Effector memory CD4-positive, alpha-beta T cell (primary cell): ENCODE measurements at places on chromosomes 16 and 17.

GRCh38 chr16:49590166-49590871 is 216.7 kb downstream of the C16orf78 start:
- no peak for DNase-seq

GRCh38 chr17:43434902-43435319 is 36.1 kb downstream of the ARL4D start:
- no peak for DNase-seq

DNA sequence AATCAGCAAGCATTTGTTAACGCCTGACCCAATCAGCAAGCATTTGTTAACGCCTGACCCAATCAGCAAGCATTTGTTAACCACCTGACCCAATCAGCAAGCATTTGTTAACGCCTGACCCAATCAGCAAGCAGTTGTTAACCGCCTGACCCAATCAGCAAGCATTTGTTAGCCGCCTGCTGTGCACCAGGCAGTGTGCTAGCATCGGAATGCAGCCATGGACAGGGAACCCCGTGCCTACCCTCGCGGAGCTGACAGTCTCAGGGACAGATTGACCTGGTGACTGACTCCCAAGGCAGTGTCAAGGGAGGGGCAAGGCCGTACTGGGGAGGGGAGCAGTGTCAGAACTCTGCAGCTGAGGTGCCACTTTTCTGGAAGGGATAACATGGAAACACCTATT is 66.9 kb downstream of the ABR start:
- DNase-seq, result no peak

DNA sequence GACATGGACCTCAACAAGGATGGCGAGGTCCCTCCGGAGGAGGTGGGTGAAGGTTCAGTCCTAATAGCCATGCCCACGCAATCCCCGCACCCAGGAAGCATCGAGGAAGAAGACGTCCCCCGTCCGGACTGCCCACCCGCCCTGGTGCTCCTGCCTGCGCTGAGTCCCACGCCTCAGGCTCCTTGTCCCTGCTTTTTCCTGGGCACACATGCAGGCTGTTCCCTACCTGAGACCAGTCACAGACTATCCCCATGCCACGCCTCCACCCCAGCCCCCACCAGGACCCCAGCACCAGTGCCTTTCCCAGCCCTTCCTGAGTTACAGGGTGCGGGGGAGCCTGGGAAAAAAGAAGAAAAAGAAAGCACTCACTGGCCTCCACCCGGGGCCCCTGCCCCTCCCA is 9.0 kb downstream of the FKBP10 start:
- no peak for DNase-seq

DNA sequence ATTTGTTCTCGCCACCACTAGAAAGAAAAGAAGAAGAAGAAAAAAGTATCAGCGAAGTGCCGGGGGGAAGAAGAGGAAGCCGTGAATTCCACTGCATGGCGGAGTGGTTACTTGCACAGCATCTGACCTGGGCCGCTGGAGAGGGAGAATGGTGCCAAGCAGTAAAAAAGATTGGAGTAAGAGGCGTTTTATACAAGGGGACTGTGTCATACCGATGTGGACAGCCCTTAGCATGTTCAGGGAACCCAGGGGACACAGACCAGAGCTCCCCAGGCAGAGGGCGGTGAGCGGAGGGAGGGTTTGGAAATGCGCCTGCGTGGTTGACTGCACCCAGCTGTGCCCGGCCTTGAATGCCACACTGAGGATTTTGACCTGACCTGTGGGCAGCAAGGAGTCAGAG is 52.8 kb downstream of the PLXDC1 start:
- no peak for DNase-seq

GRCh38 chr17:82230609-82231311 is 1.9 kb downstream of the SLC16A3 start:
- peak; percentile 60 for DNase-seq

DNA sequence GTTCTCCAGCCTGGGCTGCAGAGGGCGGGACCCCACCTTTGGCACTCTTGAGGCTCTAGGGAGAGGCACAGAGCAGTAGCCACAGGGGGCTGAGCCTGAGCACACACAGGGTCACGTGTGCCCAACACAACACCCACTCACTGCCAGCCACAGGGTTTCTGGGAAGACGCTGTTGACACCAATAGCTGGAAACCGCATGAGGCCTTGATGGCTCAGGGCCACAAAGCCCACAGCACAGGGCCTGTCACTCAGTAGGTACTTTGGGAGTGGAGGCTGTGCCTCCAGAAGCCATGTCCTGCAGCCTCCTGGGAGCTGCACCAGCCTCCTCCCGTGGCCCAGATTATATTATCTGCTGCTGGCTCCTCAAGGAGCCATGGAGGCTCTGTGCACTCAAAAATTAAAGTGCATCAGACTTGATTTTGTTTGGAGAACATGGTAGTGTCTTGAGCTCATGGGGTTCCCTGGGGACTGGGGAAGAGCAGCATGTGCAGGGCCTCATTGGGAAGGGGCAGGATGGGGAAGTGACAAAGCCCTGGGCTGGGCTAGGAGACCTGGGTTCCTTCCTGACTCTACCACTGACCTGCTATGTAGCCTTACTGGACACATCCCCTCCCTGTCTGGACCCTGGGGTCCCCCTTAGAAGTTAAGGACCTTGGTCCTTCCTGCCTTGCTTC is 12.5 kb upstream of the SREBF1 start:
- DNase-seq, result peak; percentile 67

GRCh38 chr17:64694207-64694606 is 32.1 kb upstream of the SMURF2 start:
- no peak for DNase-seq

GRCh38 chr17:4463818-4464476 is 30.2 kb downstream of the SPNS3 start:
- no peak for DNase-seq

GRCh38 chr17:76378548-76379274 is 5.7 kb upstream of the SPHK1 start:
- no peak for DNase-seq

DNA sequence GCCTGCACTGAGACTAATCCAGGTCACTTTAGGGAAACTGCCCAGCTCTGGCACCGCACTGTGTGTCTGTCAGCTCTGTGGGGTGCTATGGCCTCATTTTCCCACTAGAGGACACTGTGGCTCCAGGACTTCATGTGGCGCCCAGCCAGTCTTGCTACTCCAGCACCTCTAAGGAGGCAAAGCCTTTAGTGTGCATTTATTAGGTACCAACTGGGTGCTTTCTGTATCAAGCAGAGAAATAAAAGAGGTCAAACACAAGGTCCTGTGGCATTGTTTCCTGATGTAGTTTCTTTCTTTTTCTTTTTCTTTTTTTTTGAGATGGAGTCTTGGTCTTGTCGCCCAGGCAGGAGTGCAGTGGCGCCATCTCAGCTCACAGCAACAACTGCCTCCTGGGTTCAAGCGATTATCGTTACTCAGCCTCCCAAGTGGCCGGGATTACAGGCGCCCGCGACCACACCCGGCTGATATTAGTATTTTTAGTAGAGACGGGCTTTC is 12.5 kb upstream of the RHBDL3 start:
- DNase-seq, result peak; percentile 12

DNA sequence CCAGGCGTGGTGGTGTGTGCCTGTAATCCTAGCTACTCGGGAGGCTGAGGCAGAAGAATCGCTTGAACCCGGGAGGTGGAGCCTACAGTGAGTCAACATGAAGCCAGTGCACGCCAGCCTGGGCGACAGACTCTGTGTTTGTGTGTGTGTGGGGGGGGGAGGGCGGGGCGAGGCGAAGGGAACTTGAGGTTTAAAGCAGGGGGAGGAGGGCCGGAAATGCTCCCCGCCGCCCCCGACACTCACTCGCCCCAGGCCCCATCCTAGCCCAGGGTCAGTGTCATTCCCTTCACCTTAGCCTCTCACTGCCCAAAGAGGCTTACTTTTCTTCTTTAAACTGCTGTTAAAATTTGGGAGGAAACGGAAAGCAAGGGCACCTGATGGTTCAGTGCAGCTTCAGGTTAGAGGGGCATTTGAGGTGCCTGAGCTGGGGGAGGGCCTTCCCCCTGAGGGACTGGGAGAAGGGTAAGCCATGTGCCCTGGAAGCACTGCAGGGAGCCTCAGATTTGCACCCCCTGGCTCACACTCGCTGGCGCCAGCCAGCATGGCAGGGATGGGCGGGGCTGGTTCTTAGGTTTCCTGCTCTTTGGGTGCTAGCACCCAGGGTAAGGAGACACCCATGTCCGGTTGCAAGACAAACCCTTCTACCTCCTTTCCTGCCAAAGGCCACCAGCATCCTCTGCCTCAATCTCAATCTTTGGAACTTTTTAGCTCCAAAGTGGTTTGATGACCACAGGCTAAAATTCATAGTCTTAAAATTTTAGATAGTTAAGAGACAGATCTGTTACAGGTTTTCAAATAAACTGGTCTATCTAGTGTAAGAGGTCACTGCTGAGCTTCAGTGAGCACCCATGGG is 2.2 kb upstream of the LIMD2 start:
- peak; percentile 66 for DNase-seq

GRCh38 chr16:54934481-54935265 is 4.0 kb downstream of the IRX5 start:
- DNase-seq, result no peak

GRCh38 chr17:1808644-1809043 is 21.1 kb downstream of the SMYD4 start:
- DNase-seq, result no peak

- no peak for DNase-seq
These were observed 9.1 kb upstream of the MSL1 start for GRCh38 chr17:40112718-40113109.

DNA sequence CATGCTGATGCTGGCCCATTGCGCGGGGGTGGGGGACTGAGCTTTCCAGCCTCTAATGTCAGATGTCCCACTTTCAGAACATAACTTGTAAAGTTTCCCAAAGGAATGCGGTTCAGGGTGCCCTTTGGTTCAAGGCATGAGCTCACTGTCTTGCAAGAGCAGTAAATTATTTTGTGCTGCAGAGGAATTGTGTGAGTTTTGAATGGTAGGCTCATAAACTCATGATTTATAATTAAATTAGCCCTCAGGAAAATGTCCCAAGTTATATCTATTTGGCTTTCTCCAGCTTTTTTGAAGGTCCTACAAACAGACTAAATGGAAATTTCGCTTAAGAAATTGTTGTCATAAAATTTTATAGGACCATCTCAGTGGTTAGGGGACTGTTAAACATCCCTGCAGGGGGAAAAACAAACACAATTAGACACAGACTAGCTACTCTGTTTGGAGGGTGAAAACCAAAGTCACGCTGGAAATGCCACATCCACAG is 321.8 kb downstream of the HS3ST3B1 start:
- no peak for DNase-seq

DNA sequence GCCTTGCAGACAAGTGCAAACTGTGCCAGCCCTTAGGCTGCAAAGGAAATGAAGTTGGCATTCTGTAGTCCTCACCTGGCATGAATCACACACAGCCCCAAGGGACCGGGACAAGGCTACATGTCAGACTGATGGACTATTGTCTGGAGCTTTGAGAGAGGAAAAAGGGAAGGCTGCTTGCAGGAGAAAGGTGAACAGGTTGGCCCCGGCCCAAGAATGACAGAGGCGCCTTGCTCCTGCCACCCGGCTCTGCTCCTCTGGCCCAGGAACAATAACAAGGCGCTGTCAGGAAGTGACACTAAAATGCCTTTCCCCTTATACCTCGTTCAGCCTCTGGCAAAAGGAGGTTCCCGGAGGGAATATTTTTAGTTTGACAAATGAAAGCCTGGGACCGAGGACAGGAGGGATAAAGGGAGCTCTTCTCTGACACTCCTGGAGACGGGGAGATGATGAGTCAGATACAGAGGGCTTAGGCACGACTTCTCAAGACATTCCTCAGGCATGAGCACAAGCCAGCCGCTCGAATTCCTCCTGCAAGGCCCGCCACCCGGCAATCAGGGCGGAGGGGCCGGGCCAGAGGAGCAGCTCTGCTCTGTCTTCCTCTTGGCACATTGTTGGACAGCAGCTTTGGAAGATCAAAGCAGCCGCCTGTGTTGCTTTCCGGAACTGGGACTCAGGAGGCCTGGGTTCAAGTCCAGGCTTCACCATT is 105.8 kb downstream of the NOG start:
- no peak for DNase-seq

GRCh38 chr17:41433586-41433985 is 7.2 kb downstream of the KRT38 start:
- no peak for DNase-seq

- DNase-seq, result no peak
These were observed 4.8 kb downstream of the DHODH start for GRCh38 chr16:72013389-72013788.

DNA sequence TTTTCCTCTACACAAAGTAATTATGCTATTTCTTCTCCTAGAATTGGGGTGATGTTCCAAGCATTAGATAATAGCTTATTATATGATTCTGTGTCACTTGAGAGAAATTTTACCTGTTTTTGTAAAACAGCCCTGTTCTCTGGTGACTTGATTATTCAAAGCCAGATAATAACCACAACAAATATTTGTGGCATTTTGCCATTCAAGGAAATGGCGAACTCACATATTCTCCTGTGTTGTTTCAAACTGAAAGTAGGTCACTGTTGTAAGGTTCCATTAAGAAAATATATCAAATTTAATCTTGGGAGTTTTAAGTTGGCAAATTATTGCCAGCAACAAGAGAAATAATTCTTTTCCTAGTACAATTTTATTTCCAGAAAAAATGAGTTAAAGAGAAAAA is 124.8 kb downstream of the STXBP4 start:
- DNase-seq, result no peak

DNA sequence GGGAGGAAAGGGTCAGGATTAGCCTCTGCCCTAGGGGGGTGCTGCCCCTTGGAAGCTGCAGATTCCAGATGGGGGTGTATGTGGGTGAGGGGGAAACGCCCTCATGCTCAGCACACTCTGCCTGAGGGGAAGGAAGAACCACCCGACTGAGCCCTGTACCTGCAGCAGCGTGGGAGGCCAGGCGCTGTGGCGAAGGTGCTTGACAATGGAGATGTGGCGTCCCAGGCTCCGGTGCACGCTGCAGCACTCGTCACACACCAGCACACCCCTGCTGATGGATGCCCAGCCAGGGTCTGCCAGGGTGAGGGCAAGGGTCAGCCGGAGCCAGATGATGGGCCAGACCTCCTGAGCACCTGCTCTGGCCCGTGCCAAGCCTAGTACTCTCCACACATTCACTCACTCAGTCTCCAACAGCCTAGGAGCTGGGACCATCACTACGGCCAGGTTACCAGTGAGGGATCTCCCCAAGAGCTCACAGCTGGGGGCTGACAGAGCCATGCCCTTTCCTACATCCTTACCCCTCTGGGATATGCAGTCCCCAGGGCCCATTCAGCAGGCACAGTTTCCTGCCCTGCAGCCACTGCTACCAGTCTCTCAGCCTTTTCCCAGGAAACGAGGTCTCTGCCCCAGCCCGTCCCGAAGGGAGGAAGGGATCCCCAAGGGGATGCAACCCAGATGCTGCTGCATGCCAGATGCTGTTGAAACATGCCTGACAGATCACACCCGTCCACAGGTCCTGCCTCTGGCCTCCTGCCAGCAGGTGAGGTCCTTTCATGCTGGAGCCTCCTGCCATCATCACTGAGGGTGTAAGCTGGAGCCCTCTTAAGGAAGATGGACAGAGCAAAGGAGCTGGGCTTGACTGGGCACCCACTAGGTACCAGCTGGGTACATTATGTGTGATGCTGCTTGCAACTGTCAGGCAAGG is 5.9 kb downstream of the GIT1 start:
- DNase-seq, result no peak
